ENCODE measurements at places on chromosomes 5 and 9.

- no peak for DNase-seq
Observed at GRCh38 chr5:127072861-127073846, at the start of gene C5orf63. Gene C5orf63, minus strand, starts transcription at chr5:127073502. Its CDS starts 14,507 bp downstream, at chr5:127058995.

DNA sequence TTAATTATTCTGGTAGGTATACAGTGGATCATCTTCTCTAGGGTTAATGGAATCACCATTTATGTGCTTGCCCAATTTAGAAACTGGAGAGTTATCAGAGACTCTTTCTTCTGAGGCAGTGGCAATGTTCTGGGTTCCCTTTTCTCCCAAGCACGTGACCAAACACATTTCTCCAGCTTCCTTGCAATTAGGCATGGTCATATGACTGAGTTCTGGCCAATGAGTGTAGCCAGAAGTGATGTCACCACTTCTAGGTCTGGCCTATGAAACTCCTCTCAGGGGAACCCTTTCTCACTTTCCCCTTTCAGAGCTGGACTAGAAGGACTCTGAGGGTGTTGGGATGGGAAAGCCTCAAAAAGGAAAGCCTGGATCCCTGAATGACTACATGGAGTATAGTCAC, 172.0 kb downstream of the NSG2 start:
- DNase-seq: no peak

DNA sequence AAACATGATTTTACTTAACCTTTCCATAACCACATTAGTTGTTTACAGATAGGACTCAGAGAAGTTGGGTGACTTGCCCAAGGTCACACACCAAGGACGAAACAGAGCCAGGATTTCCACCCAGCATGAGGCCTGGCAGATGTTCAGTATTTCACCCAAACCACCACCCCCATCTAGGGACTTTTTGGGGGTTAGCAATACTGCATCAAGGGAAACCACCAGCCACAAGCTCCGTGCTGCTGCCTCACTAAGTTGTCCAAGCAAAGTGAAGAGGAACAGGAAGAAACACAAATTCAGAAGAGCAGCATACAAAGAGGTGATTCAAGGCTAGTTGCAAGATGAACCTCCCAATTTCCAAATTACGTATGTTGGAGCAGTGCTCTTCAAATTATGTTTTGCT, 219.6 kb upstream of the RORB start:
- no peak for DNase-seq

- DNase-seq: no peak
Observed at GRCh38 chr9:69965416-69966145, 78.1 kb upstream of the MAMDC2 start.

DNA sequence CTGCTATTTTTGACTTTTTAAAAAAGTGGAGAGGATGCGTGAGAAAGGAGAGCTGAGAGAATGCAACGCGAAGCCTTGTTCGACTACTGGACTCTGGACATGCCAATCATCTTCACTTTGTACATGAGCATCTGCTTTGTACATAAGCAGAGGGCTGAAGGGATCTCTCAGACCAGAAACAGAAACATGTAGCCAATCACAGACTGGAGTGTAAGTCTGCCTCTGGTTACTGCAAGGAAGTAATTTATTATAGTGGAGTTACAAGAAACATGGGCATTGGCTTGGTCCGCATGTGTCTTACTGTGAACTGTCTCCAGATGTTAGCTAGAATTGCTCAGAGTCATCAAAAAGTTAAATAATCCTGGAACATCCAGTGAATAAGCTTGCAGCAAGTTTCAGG, 190.0 kb upstream of the GRAMD2B start:
- DNase-seq: no peak

- DNase-seq: no peak
Observed at GRCh38 chr9:19769213-19769612, 19.6 kb downstream of the SLC24A2 start.

- DNase-seq: no peak
Observed at GRCh38 chr5:66645039-66645438, 48.8 kb downstream of the MAST4 start.

DNA sequence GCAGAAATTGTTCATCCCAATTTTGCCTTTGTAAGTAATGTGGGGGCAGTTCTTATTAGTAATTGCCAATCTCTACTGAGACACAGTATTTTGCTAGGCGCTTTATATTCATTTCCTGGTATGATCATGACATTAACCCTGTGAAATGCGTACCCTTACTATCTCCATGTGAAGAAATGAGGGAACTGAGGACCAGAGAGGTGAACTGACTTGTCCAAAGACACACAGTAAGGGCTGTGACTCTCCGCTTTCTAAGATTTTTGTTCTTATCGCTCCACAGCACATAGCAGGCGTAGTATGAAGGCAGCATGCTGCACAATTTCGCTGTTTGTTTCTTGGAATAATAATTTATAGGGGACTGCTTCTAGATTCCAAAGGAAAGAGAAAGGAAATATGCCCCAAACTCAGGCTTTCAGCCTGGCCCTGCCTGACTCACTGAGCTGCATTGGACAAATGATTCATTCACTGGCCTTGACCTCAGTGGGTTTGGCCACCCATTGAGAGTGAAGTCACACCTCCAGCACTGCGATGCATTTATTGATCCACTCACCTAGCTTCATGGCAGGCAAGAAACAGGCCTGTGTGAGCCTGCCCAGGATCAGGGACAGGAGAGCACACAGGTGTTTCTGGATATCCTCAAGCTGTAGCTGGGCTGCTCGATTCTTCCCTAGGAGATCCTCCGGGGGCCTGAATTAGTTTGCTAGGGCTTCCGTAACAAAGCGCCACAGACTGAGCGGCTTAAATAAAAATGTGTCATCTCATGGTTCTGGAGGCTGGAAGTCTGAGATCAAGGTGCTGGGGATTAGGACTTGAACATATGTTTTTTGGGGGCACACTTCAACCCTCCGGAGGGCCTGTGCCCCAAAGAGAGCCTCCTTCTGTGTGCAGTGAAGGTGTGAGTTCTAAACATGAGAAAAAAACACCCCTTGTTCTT, 7.2 kb upstream of the DUSP1 start:
- DNase-seq: peak; percentile 95

DNA sequence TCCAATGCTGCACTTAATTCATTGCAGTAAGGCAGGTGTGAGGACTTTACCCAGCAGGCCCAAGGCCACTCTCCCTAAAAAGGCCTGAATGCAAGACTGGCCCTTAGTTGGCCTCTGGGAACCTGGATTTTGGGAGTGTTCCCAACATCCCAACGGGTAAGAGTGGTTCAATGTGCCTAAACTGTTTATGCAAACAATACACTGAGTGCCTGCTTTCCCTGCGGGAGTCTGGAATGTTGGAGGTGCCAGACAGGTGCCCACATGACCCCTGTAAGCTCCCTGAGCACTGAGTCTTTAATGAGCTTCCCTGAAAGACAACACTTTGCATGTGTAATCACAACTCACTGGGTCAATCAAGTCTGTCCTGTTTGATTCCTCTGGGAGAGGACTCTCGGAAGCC, 37.4 kb downstream of the NSUN2 start:
- DNase-seq: no peak

DNA sequence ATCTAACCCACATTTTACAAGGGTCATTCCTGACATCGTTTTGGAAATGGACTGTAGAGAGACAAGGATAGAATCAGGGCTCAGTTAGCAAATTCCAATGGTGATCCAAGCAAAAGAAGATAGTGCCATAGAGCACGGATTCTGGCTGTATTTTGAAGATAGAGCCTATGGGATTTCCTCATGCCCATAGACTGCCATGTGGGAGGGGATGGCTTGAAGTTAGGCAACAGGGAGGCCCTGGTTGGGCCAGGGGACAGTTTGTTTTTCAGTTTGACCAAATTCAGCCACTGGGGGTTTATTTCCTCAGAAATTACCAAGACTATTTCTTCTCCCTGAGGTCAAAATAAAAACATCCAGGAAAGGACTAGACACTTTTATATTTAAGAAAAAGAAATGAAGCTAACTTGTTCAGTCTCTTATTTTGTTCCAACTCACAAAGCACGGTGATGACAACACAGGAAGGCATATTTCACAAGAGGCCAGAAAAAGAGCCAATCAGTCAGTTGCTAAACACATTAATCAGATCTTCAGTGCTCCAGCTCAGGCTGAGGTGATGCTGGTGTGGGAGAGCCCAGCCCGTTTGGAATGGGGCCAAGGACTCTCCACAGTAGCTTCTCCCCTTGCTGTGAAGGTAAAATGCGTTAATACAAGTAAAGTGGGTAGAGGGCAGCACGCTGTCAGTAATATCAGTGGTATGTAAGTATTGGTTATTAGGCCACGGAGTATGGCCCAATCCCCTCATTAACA, 4.4 kb upstream of the DCTN4 start:
- DNase-seq: peak; percentile 69

DNA sequence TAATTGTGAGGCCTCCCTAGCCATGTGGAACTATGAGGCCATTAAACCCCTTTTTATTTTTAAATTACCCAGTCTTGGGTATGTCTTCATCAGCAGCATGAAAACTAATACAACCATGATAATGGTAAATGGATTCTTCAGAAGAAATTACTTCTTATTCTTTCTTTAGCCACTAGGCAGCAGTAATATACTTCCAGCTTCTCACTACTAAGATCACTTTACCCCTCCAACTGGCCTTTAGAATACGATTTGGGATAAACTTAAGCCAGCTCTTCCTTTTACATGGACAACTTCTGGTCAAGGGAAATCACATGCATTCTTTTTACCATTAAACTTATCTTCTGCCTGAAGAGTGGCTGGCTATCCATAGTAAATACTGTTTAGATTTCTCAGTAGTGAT, 355.4 kb downstream of the MAN2A1 start:
- no peak for DNase-seq

- DNase-seq: peak; percentile 51
Observed at GRCh38 chr5:43039471-43040286, 440 bp downstream of the ANXA2R start.

DNA sequence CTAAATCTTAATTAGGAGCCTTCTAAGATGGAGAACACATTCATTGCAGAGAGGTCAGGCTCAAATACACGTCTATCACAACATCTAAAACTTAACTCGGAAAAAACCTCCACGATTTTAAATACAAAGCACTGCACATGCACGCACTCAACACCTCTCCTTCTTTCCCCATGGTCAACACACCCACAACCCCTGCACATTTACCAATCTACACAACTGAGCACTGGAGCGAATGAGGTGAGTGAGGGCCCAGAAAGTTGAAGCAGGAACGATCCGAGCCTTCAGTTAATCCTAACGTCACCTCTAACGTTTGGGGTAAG, 278 bp upstream of the NIPSNAP3A start:
- DNase-seq: no peak

DNA sequence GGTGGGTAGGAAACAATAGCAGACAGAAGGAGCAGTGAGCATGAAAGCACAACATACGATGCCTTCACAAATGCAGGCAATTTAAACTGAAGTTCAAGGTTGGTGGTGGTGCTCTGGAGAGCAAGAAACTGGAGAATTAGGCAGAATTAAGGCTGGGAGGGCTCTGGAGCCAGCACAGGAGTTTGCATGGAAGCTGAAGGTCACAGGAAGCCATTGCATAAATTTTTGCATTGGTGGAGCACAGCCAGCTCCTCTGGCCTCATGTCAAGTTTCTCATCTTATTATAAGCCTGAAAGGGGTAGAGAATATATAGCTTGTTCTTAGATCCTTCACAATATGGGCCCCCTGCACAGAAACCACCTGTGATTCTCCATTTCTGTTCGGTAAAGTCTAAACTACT, 207.4 kb downstream of the PAPPA start:
- DNase-seq: no peak

GRCh38 chr9:90505695-90506094, 136.9 kb downstream of the DIRAS2 start:
- DNase-seq: no peak

DNA sequence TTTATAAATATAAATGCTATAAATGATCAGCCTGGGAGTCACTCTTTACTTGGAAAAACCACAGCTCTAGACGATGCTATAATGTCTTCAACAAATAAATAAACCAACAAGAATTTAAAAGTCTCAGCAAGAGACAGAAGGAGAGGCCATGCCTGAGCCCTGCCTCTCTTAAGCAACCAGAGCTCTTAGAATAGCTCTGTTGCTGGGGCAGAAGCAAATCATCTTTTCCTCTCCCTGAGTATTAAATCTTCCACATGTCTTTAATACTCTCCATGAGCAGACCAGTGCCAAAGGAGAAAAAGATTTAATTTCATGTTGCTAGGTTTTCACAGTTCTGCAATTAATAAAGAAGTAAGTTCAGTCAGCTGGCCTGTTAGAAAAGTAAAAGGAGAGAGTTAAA, 408.0 kb upstream of the SLC30A5 start:
- no peak for DNase-seq

GRCh38 chr9:99720455-99721050, 101.1 kb upstream of the NR4A3 start:
- no peak for DNase-seq

DNA sequence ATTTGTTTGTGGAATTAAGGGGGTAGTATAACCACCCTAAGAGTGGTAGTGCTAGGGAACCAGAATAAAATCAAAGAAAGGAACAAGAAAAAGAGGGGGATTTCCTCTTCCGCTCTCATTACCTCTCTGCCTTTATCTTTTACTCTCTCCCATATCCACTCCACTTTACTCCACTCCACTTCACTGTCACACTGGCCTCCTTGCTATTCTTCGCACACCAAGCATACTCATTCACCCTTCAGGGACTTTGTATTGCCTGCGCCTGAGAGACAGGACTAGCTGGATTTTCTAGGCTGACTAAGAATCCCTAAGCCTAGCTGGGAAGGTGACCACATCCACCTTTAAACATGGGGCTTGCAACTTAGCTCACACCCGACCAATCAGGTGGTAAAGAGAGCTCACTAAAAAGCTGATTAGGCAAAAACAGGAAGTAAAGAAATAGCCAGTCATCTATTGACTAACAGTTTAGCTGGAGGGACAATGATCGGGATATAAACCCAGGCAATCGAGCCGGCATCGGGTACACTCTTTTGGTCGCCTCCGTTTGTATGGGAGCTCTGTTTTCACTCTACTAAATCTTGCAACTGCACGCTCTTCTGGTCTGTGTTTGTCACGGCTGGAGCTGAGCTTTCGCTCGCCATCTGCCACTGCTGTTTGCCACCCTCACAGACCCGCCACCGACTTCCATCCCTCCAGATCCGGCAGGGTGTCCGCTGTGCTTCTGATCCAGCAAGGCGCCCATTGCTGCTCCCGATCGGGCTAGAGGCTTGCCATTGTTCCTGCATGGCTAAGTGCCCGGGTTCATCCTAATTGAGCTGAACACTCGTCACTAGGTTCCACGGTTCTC, 121.8 kb downstream of the FAM170A start:
- DNase-seq: no peak

DNA sequence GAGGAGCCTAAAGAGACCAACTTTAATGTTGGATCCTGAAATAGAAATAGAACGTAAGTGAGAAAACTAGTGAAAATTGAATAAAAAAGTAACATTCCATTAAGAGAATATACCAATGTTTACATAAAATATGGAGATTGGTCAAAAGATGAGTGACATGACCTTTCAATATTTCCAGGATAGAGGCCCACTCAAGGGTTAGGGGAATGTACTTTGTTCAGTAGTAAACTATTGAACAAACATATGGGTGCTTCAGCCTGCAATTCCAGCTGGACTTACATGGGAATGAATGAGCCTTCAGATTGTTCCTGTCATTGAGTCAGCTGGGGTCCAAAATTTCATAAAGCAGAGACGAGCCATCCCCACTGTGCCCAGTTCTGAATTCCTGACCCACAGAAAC, 371.7 kb upstream of the POU5F2 start:
- DNase-seq: no peak
